Right renal pelvis (tissue), 4 donors: ENCODE measurements at places on chromosomes 5 and 9. TPM values are rescaled to one million over a fixed set of nuclear protein-coding genes. Genes with fewer than 3 reads are reported as not detected.

Gene C8G
- polyA plus RNA-seq, result 1.1 TPM

Gene OGN
- 72.1 TPM for polyA plus RNA-seq

Gene C5orf52
- not detected for polyA plus RNA-seq

Gene ZFAND5
- 225 TPM for polyA plus RNA-seq
